ENCODE measurements at places on chromosomes 2 and 18.

DNA sequence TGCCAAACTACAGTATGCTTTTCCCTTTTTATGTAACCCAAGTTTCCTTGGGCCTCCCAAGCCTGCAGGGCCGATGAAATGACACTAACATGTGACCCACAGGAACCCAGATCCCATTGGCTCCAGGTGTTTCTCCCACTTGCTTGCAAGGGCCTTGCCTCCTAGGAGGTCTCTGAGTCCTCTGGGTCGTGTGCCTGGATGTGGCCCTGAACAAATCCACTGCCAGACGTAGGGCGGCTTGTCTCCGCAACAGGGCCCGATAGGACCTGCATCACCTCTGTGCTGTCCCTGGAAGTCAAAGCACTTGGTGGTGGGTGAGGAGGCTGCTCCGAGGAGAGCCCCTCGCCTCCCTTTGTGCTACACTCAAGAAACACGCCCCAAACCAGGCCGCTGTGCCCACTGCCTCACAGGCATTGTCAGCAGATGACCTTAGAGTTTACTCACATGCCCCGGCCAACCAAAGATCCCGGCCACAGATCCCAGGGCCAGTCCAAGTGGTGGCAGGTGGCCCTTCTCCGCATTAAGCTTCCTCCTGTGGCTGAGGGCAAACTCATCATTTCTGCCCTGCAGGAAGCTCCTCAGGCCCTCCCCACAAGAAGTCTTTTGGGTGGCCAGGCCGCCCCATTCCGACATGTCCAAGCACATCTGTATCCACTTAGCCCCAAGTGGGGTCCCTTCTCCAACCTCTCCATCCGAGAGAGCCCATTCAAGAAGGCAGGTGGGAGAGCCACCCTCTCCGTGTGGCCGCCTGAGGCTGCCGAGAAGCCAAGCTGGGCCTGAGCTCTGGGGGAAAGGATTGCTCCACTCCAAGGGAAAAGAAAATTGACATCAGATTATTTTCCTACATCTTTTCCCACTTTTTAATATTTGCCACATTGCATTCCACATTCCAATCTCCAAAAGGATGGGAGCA is 76.7 kb downstream of the GFPT1 start:
- no peak for DNase-seq

GRCh38 chr2:126679094-126679713 is 23.2 kb downstream of the GYPC start:
- no peak for DNase-seq

- DNase-seq: peak; percentile 79
Measured at GRCh38 chr18:3593381-3593903, 143.5 kb downstream of the TGIF1 start.

DNA sequence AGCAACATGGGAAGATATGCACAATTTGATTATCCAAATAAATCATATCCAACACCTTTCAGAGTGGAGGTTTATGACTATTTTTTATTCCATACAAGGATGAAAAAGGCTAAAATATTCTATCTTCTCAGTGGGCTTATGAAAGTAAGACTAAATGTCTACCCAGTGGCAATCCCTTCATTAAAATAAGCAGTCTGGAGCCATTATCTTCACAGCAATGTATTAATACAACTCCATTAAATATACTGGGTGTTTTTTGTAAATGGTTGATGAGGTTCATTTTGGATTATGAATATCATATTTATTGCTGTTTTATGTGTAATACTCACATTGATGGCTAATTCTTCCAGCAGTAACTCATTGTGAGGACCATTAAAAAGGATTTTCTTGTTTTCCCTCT is 352.7 kb upstream of the SOX11 start:
- no peak for DNase-seq

DNA sequence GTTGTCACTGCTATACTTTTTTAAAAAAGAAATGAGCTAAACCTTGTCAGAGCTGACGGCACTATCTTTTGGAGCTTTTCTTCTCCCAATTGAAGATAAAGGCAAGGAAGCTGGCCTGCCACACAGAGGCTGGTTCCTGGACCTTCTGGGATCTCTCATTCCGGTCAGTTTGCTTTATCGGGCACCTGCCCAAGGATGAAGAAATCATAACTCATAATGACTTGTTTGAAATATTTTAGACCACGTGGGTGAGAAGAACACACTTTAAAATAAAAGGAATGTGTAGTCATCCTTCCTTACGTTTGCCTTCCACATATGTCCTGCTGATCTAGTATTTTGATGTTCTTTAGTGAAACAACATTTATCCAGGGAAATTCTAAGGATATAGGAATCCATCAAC is 535.7 kb downstream of the DCC start:
- DNase-seq: no peak

GRCh38 chr2:148552675-148553331 is 91.7 kb upstream of the EPC2 start:
- DNase-seq: no peak

GRCh38 chr2:38178556-38179419 is 102.8 kb upstream of the CYP1B1 start:
- DNase-seq: peak; percentile 64

GRCh38 chr2:176553685-176554100 is 284.5 kb downstream of the MTX2 start:
- peak; percentile 52 for DNase-seq

- no peak for DNase-seq
Measured at GRCh38 chr18:47118981-47119380, 31.3 kb downstream of the HDHD2 start.

GRCh38 chr2:200668478-200668877 is 82.7 kb downstream of the AOX1 start:
- no peak for DNase-seq

DNA sequence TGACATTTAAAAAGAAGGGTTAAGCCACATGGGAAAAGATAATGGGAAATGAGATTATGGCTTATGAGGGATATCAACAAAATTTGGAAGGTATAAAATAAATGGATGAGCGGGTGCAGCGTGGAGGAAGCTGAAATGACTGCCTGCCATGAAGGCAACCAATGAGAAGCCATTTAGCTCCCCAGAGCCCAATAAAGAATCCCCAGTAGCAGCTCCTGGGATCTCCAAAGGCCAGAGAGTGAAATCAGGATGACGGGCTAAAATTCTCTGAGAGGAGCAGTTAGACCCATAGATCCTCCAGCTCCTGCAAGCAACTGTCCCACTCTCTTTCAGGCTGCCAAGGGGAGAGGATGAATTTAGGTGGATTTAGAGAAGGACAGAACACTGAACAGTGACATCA is 12.9 kb upstream of the MAPRE3 start:
- DNase-seq: no peak

DNA sequence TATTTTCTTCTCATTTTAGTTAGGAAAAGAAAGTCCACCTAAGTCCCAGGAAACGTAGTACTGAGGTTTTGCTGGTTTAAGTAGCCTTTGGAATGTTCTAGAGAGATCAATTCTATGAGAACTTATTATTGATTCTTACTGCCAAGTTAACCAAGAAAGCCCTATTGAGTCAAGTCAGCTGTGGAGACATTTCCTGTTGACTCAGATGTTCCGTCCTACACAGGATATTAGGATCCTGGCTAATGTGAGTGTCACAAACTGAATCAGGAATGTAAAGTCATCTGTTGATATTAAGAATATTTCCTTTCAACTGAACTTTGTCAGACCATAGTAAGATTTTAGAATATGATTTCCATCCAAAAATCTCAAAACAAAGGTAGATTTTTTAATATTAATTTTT is 654.3 kb downstream of the LRRTM4 start:
- peak; percentile 84 for DNase-seq

DNA sequence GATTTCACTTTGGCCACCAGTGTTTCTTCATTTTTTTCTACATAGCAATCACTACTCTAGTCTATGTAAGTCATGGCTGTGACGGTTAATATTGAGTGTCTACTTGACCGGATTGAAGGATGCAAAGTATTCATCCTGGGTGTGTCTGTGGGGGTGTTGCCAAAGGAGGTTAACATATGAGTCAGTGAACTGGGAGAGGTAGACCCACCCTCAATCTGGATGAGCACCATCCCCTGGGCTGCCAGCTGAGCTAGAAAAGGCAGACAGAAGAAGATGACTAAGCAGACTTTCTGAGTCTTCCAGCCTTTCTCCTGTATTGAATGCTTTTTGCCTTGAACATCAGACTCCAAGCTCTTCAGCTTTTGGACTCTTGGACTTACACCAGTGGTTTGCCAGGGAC is 265.0 kb upstream of the SLC8A1 start:
- no peak for DNase-seq

DNA sequence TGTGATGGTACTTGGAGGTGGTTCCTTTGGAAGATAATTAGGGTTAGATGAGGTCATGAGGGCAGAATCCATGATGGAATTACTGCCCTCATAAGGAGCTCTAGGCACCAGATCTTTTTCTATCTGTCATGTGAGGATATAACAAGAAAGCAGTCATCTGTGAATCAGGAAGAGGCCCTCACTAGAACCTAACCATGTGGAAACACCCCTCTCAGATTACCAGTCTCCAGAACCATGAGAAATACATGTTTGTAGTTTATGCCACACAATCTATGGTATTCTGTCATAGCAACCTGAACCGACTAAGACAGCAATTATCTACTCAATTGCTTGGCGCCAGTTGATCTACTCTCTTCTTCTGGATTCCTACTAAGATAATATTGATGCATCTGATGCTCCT is 2.4 kb upstream of the SERPINB10 start:
- no peak for DNase-seq

DNA sequence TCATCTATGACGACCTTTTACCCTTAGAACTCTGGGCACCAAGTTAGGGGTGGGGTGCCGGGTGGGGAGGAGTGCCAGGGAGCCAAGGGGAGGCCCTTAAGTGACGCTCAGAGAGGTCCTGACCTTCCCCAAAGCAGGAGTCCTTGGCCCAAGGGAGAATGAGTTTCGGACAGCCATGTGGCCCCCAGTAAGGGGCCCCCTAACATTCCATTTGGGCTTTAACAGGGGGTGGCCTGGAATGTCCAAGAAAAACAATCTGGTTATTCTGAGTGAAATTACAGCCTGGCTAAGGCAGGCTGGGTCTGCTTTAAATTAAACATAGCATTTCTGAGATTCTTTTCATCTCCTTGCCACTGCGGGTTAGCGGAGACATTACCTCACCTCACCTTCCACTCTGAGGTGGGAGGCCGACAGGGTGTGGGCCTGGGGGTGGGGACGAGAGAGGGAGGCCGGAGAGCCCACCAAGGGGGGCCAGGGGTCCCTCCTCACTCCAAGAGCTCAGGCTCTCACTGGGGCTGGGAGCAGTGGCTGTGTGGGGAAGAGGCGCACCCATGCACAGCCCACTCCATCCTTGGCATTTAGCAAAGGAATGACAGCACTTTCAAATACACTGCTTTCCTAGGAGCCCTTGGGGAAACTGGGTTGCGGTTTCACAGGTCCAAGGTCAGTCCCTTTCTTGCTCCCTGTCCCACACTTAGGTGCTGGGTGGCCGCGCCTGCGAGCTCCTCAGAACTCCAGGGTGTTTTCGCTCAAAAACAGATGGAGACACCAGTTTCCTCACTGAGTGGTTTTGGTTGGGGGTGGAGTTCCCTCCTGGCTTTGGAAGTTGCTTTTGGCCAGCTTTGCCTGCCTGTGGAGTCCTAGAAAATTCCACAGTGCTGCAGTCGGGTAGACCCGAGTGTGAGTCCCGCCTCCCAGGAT is 107.4 kb downstream of the POLR1A start:
- DNase-seq: no peak

DNA sequence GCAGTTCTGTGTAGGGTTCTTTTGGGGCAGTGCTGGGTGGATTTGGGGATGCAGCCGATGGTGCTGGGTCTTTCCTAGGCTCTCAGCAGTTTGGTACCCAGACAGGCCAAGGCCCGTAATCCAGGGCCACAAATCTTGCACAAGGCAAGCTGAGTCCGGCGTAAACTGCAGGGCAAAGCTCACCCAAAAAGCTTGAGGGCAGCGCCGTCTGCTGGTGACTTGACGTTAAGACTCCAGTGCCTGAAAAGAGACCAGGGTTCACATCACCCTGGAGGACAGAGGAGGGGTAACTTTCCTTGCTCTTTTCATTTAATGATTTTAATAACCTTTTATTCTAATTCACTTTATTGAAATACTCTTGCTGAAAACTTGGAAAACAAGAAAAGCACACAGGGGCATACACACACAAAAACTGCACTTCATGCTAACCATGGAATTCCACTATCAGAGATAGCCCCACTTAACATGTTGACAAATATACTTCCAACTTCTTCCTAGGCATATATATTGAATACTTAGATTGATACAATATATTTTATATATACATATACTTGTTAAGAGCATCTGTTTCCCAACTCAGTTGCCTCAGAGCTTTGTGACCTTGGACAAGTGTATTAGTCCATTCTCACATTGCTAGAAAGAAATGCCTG is 38.9 kb downstream of the CNGA3 start:
- DNase-seq: peak; percentile 68

GRCh38 chr2:205901491-205901890 is 184.5 kb downstream of the INO80D start:
- no peak for DNase-seq

DNA sequence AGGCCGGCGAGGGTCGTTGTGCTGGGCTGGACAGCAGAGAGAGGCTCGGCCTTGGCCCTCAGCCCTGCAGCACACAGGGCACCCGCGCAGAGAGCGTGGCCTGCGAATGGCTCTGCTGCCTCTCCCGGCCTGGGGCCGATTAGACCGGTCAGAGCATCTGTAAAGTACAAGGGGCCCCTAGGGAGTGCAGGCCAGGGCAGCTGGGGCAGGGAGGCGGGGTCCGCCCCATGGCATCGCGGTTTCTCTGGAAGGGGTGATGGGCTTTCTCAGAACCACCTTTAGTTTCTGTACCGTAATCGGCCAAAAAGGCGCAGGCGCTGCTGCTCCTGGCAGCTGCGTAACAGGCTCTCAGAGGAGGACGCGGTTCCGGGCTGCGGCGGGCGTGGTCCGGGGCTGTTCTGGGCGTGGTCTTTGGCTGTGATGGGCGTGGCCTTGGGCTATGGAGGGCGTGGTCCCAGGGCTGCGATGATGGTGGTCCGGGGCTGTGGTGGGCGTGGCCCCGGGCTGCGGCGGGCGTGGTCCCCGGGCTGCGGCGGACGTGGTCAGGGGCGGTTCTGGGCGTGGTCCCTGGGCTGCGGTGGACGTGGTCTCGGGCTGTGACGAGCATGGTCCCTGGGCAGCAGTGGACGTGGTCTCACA is 1.5 kb upstream of the GPR148 start:
- peak; percentile 76 for DNase-seq

DNA sequence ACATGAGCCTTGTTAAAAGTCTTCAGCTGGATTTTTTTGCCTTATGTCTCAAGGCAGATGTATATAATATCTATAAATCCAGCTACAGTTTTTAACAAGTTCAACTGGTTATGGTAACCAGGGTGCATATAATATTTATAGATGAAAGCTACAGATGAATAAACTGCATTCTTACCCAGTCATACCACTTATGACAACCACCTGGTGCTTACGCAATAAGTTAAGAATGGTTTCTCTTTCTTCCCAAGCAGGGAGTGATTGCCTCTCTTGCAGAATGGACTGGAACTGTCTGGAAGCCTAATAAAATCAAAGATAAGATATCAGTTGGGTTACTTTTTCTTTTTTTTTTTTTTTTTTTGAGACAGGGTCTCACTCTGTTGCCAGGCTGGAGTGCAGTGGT is 19.6 kb downstream of the DHX57 start:
- no peak for DNase-seq
